Right renal pelvis (tissue), 4 donors: ENCODE measurements at places on chromosomes 1 and 21. TPM values are rescaled to one million over a fixed set of nuclear protein-coding genes. Genes with fewer than 3 reads are reported as not detected.

Gene HMCN1
- 42.8 TPM for polyA plus RNA-seq

Gene F5
- 3.0 TPM for polyA plus RNA-seq

Gene PODN
- 2.2 TPM for polyA plus RNA-seq

Gene DENND1B
- polyA plus RNA-seq = 13.6 TPM

Gene ARHGAP30
- polyA plus RNA-seq = 1.9 TPM

Gene OLIG2
- not detected for polyA plus RNA-seq

Gene ATP1A2
- 4.9 TPM for polyA plus RNA-seq

Gene TFF2
- polyA plus RNA-seq = not detected

Gene GREM2
- 1.4 TPM for polyA plus RNA-seq

Gene HSF2BP
- 2.4 TPM for polyA plus RNA-seq

Gene RAB13
- 155 TPM for polyA plus RNA-seq

Gene SMG5
- polyA plus RNA-seq = 61.2 TPM

Gene RNU1-2
- not detected for polyA plus RNA-seq

Gene FYB2
- polyA plus RNA-seq = 1.1 TPM

Gene SYCP1
- 0.39 TPM for polyA plus RNA-seq

- no peak for DNase-seq
Measured at GRCh38 chr1:6489799-6490180, 1.7 kb downstream of the PLEKHG5 start.

DNA sequence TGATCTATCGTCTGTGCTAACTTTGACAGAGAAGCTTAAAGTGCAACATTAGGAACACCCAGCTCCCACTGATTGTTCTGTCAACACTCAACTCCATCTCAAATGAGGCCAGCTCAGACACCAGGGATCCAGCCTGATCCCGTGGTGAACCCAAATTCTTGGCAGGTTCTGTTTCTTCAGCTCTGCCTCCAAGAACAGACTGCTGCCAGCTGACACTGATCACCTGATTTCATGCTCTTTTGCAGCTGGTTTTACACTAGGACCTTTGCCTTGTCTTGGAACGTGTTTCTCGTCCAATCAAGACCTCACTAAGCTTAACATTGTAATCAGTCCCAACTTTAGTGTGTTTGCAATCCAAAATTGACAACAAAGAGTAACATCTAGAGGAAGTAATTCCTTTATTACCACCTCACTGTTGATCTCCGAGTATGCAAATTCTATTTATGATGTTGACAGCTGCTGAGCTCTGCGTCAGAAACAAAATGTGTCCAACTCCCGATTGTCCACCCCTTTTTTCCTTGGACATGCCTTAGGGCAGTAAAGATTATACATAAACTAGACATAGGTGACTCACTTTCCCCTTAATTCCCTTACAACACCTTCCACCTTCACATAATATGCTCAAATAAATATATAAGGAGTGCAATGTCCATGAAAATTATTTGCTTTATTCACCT is 1.6 kb upstream of the HYI start:
- no peak for DNase-seq

- DNase-seq = no peak
Measured at GRCh38 chr1:110682898-110683297, 8.2 kb upstream of the KCNA3 start.

GRCh38 chr1:70536708-70537366 is 125.8 kb downstream of the CTH start:
- no peak for DNase-seq

DNA sequence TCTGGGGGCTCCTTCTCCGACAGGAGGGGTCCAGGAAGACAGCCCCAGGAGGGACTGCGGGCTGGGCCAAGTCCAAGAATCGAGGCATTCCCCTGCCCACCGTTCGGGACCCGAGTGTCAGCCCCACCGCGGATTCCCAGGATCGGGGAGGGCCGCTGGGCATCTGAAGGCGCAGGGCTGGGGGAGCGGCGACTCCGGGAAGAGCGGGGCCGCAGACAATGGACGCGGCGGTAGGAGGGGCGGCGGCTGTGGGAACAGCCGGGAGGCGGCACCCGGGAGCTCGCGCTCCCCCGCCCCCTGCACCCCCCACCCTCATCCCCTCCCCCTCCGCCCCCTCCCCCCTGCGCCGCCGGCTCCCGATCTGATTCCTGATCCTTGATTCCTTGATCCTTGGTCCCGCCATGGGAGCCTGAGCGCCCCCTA is at the start of gene VANGL2:
TSS of gene VANGL2 (plus strand) at position 342 of the 423 bp plus-strand sequence. CDS start 15,274 bp downstream, outside the sequence.
- peak; percentile 74 for DNase-seq

- no peak for DNase-seq
Measured at GRCh38 chr21:41616031-41616591, 108.2 kb upstream of the TMPRSS2 start.

DNA sequence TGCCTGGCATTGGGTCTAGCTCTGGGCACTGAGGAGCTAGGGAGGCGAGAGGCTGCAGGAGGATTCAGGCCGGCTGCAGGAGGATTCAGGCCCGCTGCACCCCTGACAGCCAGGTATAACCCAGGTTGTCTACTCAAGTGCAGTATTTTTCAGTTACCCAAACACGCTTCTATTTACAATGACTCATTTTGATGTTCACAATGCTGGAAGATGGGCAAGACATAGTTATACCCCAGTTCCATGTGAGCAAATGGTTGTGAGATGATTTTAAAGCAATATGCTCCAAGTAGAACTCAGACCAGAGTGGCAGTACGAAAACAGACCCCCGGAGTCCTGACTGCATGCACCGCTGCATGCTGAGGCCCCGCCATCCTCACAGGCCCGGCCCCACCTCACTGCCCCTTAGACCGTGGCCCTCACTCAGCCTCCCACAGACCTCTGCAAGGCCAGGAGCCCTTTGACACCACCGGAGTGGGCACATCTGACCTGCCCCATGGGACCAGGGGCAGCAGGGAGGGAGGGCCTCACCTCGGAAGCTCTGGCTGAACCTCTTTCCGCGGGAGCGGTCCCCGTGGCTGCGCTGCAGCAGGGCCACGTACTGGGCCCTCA is 553 bp downstream of the LEFTY1 start:
- DNase-seq = no peak

- no peak for DNase-seq
Measured at GRCh38 chr21:43362321-43362791, 64.6 kb downstream of the SIK1 start.

GRCh38 chr1:51753969-51754368 is 124.6 kb downstream of the NRDC start:
- DNase-seq = no peak

DNA sequence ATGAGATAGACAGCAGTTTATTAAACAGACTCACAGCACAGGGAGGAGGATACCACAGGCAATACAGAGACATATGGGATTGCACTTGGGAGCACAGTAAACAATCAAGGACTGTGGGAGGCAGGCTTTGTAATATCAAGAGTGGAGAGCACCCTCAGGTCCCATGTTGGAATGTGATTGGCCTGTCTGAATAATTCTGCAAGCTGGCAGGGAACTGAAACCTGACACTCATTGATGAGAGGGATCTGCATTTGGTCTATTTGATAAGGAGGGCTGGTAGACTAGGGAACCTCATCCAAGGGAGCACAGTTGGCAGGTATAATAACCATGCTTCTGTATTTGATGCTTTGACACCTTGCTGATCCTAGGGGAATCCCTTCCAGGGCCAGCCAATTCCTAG is 69.9 kb upstream of the PRMT6 start:
- no peak for DNase-seq

- no peak for DNase-seq
Measured at GRCh38 chr1:27430903-27431600, 38.6 kb downstream of the GPR3 start.

DNA sequence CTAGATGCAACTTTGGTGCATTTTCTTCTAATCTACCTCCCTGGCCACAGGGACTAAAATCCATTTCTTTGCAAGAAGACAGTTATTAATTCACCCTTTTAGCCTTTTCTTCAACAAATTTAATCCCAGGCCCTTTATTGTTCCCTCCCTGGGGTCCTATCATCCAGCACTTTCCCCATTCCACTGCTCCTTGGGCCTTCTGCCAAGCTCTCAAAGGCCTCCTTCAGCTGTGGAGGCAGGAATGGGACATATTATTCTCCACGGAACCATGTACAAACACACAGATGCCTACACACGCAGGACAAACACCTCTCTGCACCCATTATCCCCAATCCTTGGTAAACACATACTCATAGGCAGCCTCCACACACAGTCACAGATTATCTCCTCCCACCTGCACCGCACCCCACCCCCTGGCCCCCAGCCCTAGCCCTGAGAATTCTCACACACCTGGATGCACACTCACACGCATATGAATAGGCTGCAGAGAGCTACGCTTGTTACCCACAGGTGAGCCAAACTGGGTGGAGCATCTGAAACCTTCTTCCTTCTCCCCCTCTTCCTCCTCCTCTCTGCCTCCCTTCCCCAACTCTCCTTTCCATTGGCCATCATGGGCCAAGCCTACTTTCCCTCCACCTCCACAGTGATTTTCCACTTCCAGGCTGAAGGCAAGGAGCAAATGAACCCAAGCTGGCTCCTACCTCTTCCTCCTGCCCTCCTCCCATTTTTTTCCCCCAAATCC is 11.7 kb downstream of the TAGLN2 start:
- DNase-seq = no peak

DNA sequence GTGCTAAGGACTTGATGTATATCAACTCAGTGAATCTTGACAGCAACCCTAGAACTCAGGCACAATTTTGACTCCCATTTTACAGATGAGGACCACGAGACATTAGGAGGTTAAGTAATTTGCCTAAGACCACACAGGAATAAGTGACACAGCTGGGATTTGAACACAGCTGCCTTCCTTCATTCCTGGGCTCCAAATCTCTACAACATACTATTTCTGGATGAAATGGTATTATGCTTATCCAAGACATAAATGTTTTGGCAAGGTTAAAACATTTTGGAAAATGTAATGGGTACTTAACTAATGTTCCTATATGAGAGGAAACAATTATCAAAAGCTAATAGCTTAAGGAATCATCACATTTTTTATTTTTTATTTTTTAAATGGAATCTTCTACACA is 4.8 kb downstream of the CLDN8 start:
- DNase-seq = no peak

- DNase-seq = no peak
Measured at GRCh38 chr1:52386458-52386857, 17.8 kb downstream of the ORC1 start.

DNA sequence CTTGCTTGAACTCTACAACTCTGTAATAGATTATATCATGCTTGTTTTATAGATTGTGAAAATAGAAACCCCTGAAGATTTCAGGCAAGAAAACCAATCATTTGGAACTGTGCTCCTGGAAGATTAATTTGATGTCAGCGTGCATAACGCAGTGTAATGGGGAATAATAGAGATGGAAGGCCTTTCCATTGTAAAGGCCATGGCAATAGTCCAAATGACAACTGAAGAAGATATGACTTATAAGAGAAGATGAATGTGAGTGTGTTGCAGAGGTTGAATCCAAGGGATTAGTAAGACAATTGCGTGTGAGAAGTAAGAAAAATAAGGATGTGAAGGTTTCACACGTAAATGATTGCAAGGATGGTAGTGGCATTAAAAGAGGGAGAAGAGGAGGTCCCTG is 285.0 kb downstream of the DUSP10 start:
- no peak for DNase-seq

DNA sequence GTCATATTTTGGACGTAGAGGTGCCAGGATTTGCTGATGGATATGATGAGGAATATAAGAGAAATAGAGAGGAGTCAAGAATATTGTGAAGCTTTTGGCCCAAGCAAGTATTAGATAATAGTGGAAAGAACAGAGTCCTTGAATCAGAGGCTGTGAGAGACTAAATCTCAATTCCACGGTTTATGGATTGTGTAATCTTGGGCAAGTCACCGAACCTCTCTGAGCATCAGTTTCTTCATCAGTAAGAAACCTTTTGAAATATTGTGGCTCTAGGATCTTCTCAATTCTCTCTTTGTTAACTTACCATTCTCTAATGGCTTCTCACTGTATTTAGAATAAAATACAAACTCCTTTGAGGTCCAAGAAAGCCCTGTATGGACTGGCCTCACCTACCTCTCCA is 77.6 kb downstream of the RPS6KA1 start:
- no peak for DNase-seq

GRCh38 chr21:26736449-26736848 is 108.8 kb downstream of the ADAMTS1 start:
- no peak for DNase-seq

GRCh38 chr1:197798492-197798891 is 23.2 kb upstream of the DENND1B start:
- DNase-seq = no peak

- no peak for DNase-seq
Measured at GRCh38 chr1:9990944-9991343, 6.1 kb upstream of the RBP7 start.

- no peak for DNase-seq
Measured at GRCh38 chr21:37530901-37531351, 164.4 kb downstream of the DYRK1A start.

DNA sequence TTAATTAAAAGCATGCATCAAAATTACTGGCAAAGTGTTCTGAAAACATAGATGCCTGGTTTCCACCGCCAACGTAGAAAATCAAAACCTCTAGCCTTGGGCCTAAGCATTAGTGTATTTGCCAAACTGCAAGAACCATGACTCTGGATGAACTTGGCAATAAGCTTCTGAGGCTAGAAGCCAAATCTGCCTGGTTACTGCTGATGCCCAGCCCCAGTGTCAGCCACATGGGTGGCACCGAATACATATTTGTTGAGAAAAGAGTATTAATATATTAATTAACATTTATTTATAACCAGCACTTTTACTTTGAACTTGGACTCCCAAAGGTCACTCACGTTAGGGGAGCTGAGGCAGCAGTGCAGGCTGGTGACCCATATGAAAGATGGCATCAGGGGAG is 140.6 kb upstream of the HMGB4 start:
- no peak for DNase-seq

DNA sequence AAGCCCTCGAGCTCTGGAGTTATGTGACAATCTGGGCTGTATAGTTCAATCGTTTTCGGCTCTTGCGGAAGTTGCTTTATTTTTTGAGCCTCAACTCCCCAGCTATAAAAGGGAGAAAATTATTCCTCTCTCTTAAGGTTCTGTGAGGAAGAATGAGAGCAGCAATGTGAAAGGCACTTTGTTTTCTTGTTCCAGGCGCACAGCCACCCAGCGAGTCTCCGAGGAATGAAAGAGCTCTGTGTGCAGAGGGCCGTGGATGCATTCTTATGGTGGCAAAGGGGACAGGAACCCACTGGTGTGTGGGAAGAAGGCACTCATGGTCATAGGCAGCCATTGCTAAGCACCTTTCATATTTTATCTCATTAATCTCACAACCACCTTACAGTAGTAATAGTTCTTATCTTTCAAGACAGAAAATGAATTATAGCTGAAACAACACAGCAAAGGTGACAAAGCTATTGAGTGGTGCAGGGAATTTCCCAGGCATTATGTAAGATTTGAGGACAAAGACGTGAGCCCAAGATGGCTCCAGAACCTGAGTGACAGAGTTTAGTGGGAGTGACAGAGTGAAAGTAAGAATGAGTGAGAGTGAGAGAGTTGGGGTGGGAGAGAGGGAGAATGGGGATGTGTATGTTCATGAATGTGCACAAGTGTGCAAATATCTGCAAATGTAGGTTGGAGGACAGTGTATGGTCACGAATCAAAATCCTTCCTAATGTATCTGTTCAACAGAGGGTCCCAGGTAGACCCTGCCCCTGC is 9.4 kb downstream of the CYP2J2 start:
- no peak for DNase-seq

GRCh38 chr1:48661726-48662463 is 114.8 kb downstream of the BEND5 start:
- no peak for DNase-seq

GRCh38 chr1:32969566-32969965 is 5.0 kb upstream of the RNF19B start:
- DNase-seq = no peak

GRCh38 chr1:246919902-246920301 is 11.8 kb downstream of the AHCTF1 start:
- no peak for DNase-seq
